ENCODE measurements at places on chromosomes 5 and 9.

DNA sequence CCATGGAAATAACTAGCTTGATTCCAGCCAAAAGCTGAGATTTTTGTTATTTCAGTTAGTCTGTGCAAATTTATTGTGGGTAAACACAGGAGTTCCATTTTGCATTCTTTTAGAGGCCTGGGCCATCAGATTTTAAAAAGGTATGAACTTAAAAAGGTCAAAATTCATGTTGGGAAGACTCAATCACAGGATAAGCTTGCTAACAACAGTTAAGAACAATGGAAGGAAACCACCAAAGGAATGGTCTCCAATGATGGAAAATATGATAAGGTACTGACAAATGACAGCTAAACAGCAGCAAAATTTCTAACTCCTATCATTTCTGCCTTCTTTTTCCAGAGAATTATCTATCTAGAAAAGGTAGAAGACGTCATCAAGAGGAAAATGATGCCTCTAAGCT lies 16.0 kb downstream of the ABITRAM start:
- DNase-seq: no peak

DNA sequence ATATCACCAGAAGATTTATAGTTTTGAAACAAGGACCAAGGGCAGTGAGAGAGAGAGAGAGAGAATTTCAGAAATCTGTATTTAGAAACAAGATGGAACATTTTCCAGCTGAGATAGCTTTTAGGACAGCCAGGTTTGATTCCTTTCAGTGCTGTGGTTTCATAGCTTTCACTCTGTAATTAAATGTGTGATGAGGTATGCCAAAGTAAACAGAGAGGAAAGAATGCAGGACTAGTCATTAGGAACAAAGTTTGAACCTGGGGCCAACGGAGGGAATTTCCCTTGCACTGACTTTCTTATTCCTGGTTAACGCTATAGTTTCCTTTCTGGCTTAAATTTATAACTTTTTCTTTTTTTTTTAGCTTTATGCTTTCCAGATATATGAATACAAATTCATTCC lies 10.0 kb upstream of the CCL28 start:
- no peak for DNase-seq

DNA sequence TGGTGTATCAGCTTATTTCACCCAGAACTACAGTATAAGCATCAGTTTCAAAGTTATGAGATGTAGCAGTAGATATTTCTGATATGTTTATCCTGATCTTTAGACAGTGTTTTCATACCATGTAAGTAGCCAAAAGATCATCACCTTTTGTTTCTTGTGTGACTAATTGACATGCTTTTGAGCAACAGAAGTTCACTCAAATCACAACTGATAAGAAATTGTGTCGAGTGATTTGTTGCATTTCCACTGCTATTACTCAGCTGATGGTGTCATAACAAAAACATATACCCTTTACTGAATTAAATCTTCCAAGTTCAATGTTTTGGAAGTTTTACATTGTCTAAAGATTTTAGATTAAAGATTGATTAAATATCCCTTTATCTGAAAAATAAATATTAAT lies 324.5 kb downstream of the TUSC1 start:
- no peak for DNase-seq

GRCh38 chr5:4990462-4990861 lies 149.7 kb upstream of the ADAMTS16 start:
- DNase-seq: no peak

GRCh38 chr5:38888041-38888440 lies 42.2 kb downstream of the OSMR start:
- no peak for DNase-seq

- no peak for DNase-seq
Observed at GRCh38 chr5:170440771-170441392, 51.7 kb upstream of the KCNMB1 start.

- no peak for DNase-seq
Observed at GRCh38 chr5:95878417-95879323, 56.1 kb upstream of the GLRX start.

- DNase-seq: no peak
Observed at GRCh38 chr5:121053055-121053985, 589.2 kb downstream of the PRR16 start.

DNA sequence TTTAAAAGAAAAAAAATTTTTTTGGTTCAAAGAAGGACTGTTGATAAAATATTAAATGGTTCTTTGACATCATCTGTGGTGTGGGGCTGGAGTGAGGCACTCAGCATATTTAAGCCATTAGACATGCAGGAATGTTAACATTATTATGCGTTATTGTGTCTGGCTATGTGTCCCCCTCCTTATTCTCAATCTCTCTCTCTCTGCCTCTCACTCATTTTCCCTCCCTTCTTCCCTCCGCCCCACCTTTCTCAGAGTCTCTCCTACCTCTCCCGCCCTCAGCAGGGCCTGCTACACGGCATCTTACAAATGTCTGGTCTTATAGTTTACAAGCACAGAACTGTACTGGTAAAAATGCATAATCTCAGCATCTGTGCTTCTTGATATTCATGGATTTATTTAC lies 287.8 kb upstream of the TMEM161B start:
- no peak for DNase-seq

Data from T-cell (primary cell).